Bronchus fibroblast of lung (primary cell): ENCODE measurements at places on chromosomes 2 and 18. TPM values are rescaled to one million over a fixed set of nuclear protein-coding genes. Genes with fewer than 3 reads are reported as not detected.

SCTR gene
- total RNA-seq = not detected in 2 replicates

UPP2 gene
- not detected in 2 replicates for total RNA-seq

VWC2L gene
- total RNA-seq = not detected in 2 replicates

EIF2AK3 gene
- 8.4 and 10.1 TPM in 2 replicates for total RNA-seq

GATA6 gene
- total RNA-seq = 9.8 and 10.9 TPM in 2 replicates

GNLY gene
- not detected in 2 replicates for total RNA-seq

HNMT gene
- total RNA-seq = 26.1 and 26.5 TPM in 2 replicates

HNRNPA3 gene
- total RNA-seq = 28.5 and 29.3 TPM in 2 replicates

ALKAL2 gene
- total RNA-seq = not detected in 2 replicates

RSAD2 gene
- under 0.01 TPM in 1 of 2 replicates, not detected in the other for total RNA-seq

TMEM200C gene
- 1.3 and 1.5 TPM in 2 replicates for total RNA-seq

CD8B gene
- total RNA-seq = not detected in 2 replicates

POTEF gene
- not detected in 2 replicates for total RNA-seq

DBI gene
- total RNA-seq = 368 and 402 TPM in 2 replicates

TPO gene
- not detected in 2 replicates for total RNA-seq

IL36RN gene
- total RNA-seq = not detected in 2 replicates

ELOA2 gene
- total RNA-seq = not detected in 2 replicates

MMADHC gene
- total RNA-seq = 79.7 and 94.0 TPM in 2 replicates

NTSR2 gene
- total RNA-seq = not detected in 2 replicates

RGPD4 gene
- total RNA-seq = not detected in 2 replicates

GCA gene
- total RNA-seq = 6.7 and 9.2 TPM in 2 replicates

MAL gene
- total RNA-seq = not detected in 2 replicates

OXER1 gene
- under 0.01 and 0.17 TPM in 2 replicates for total RNA-seq

DCDC2C gene
- total RNA-seq = not detected in 2 replicates

DGUOK gene
- total RNA-seq = 88.1 and 89.5 TPM in 2 replicates

OTX1 gene
- under 0.01 and 0.17 TPM in 2 replicates for total RNA-seq

ERBB4 gene
- not detected in 2 replicates for total RNA-seq

SUPT7L gene
- total RNA-seq = 17.2 and 19.7 TPM in 2 replicates

HOXD12 gene
- not detected in 2 replicates for total RNA-seq

DSG4 gene
- not detected in 2 replicates for total RNA-seq

POTEI gene
- total RNA-seq = not detected in 2 replicates
